ENCODE measurements at places on chromosomes 4 and X.

DNA sequence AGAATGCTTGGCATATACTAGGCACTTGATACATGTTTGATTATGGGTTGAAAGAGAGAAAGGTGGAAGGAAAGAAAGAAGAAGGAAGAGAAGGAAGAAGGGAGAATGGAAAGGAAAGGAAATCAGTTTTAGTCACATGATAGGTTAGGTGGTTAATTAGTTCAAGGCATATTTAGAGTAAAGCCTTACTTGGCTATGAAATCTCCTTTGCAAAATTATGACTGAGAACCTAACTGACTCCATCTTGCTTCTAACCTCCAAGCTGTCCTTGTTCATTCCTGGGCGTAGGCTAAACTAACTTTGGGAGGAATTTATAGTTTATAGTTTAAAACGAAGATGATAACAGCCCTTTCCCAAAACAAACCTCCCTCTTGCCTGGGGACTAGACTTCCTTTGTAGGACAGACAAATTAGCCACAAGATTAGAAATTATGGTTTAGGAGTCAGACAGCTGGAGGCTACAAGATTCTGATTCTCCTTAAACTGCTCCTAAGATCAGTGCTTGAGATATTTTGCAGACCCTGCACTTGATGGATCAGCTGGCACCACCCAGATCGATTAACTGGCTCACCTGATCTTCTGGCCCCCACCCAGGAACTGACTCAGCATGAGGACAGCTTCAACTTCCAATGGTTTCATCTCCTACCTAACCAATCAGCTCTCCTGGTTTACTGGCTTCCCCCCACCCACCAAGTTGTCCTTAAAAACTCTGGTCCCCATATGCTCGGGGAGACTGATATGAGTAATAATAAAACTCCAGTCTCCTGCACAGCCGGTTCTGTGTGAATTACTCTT is 55.0 kb downstream of the TXK start:
- DNase-seq = no peak

GRCh38 chr4:26145212-26145611 is 175.6 kb upstream of the RBPJ start:
- DNase-seq = no peak

DNA sequence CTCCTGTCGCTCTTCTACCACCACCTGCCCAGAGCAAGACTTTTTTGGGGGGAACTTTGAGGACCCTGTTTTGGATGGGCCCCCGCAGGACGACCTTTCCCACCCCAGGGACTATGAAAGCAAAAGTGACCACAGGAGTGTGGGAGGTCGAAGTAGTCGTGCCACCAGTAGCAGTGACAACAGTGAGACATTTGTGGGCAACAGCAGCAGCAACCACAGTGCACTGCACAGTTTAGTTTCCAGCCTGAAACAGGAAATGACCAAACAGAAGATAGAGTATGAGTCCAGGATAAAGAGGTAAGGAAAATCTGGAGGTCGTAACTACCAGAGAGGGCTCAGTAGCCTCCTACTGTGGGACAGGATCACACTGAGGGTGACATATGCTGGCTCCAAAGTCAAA is 364.5 kb downstream of the MAPK10 start:
- DNase-seq = no peak

DNA sequence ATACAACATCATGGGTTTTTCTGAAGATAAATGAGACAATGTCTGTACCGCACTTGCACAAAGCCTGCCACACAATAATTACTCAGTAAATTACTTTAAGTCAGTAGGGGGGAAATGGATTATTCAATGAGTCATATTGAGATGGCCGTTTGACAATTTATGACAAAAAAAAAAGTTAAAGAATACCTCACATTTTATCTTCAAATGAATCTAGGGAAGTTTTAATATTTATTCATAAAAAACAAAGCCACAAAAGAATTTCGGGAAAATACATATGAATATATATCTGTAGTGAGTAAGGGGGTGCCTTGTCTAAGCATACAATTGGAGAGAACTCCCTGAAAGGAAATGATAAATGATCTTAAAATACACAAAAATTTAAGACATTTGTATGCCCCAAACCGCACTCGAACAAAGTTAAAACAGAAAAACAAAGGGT is 197.0 kb upstream of the SLC7A11 start:
- DNase-seq = no peak

GRCh38 chr4:110510955-110511544 is 35.1 kb downstream of the ENPEP start:
- no peak for DNase-seq

DNA sequence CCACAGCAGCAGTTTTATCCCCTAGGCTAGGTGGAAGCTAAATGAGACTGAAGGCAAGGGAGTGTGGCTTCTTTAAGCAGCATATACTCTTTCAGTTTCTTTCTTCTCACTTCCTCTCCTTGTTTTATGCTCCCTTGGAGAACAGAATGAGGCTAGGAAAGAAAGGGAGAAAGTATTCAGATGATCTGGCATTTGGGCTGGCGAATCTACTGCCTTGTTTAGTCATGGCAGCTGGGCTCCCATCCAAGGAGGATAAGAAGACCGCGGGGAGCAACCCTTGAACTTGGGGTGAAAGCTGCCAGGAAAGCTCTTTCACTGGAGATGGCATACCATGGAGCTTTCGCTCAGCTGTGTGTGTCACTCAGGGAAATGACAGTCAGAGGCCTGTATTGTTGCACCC is 72.1 kb downstream of the ARHGEF38 start:
- no peak for DNase-seq

GRCh38 chr4:57430726-57431125 is 320.5 kb upstream of the IGFBP7 start:
- no peak for DNase-seq

- no peak for DNase-seq
Measured at GRCh38 chrX:11781133-11781532, 23.1 kb downstream of the MSL3 start.

DNA sequence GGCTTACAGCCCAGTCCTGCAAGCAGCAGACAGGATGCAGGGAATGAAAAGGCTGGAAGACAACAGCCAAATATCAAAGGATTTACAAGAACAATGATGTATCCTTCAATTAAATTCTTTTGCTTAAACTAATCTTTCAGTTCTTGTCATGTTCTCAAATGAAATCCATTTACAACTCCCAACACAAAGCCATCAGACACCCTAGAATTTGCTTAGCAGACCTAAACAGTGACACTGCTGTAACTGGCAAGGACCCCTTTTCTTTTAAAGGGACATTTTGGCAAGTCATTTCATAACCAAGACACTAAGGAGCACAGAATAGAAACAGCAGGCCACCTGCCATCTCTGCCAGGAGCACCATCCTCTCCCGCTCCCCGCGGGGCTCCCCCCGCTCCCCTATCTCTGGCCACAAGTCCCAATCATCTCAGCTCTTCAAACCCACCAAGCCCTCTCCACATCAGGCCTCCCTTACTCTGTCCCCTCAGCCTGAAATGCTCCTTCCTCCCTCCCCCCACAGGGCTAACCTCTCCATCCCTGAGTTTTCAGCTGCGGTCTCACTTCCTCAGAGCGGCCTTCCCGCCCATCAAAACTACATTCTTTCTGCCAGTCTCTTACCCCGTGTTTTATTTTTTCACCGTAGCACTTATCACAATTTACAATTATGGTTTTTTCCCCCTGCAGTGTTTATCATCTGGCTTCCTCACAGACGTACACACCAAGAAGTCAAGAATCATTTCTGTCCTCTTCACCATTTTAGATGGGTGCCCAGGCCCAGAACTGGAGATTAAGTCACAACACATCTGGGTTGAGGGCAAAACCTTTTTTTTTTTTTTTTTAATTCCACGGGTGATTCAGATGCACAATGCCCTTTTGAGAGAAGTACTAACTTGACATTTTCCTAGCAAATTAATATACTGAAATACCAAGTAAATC is 45.8 kb downstream of the TSPAN5 start:
- no peak for DNase-seq

DNA sequence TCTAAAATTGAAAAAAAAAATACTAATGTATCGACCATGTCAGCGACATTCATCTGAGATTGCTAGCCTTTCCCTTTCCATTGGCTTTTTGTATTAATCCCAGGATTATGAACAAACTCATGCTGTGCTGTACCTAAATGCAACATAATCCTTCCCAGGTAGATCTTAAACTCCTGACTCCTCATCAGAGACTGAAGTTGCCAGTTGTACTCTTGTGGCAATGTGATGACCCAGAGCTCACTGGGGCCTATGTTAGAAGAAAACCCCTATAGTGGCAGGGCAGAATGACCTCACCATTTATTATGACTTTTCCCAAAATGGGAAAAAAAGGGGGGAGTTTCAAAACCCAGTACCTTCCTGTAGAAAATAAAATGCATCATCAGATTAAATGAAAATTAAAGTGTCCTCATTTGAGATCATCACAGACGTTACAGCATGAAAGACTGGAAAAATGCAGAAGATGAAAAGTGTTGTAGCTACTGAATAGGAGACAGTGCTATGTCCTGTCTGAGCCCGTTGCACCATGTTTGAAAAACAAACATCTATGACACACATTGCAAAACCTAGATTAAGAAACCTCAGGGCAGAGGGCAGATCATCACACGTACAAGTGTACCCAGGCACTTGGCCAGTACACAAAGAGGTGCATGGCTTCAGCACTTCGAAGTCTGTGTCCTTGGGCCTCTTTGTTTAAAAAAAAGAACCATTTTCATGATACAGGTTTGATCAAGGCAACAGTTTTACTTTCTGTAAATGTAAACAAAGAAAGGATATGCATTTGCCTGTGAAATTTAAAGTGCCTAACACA is 6.8 kb upstream of the ACSL4 start:
- DNase-seq = no peak

- DNase-seq = no peak
Measured at GRCh38 chr4:75800972-75801371, 76.6 kb downstream of the USO1 start.

DNA sequence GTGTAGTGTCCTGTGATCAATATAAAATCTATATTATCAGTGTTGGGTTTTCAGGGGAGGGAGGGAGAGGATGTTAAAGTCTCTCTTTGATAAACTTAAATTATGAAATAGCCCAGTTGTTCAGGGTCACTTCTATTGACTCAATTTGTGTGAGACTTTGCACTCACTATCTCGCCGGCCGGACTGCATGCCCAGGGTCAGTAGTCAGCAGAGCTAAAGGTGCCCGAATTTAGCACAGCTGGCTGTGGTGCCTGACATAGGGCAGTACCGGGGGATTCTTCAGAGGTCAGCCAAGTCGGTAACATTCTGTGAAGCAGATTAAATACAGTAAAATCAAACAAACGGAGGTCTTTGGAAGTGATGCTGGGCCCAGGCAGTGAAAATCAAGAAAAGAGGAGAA is 19.2 kb downstream of the GABRQ start:
- no peak for DNase-seq

DNA sequence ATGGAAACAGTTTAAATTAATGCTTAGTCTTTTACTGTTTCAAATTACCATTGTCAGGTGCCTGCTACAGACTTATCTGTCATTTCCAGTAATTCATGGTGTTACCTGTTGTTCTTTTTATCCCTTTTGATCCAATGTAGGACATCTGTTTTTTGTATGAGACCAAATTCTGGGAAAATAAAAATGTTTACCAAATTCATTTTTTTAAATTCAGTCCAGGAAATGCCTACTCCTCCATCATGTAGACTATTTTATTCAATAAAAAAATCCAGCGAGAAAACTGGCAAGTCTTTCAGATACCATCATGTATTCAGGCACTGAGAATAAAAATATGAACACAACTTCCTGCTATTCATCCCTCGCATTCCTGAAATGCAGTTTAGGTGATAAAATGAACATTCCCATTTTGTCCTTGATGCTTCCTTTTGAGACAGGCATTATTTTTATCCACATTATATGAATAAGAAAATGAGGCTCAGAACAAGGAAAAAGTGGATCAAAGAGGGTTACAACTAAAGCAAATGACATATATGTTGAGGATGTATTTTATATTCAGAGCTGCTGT is 584.2 kb downstream of the SPRY1 start:
- DNase-seq = no peak

DNA sequence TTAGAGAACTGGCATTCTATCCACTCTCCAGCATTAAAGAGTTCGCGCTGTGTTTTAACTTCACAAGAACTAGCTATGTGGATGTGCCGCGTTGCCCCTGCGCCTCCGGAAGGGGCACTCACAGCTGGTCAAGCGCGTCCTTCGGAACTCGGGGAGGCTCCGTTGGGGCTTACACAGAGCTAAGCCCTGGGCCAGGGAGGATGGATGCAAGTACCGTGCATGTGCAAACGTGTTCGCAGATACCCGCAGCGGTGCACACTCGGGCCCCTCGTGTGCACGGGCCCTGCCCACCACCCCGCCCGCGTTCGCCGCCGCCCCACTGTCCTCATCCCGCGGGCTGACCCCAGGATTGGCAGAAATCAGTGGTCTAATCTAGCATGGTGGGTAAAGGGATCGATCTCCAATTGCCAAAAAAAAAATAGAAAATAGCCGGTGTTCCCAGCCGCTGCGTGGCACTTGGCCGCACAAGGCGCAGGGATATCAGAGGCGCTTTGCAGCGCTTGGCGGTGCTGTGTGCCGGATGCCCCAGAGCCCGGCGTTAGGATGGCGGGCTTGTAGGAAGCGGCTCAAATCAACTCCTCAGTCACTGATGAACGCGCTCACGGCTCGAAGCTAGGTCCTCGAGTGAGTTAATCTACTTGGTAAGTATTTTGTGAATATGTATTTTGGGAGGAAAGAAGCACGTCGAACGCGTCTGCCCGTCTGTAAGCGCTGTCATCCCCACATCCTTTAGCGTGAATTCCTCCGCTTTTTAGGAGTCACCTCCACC is 989 bp upstream of the PCDH10 start:
- no peak for DNase-seq

- DNase-seq = no peak
Measured at GRCh38 chr4:76950956-76951671, 1.6 kb downstream of the SEPTIN11 start.

GRCh38 chr4:101682946-101683345 is 107.6 kb upstream of the BANK1 start:
- DNase-seq = no peak

GRCh38 chr4:110615353-110616237 is 7.3 kb downstream of the PITX2 start:
- no peak for DNase-seq

- DNase-seq = no peak
Measured at GRCh38 chrX:40380655-40381488, 199.9 kb upstream of the ATP6AP2 start.

GRCh38 chr4:25161593-25161950 is 1.3 kb upstream of the SEPSECS start:
- no peak for DNase-seq

DNA sequence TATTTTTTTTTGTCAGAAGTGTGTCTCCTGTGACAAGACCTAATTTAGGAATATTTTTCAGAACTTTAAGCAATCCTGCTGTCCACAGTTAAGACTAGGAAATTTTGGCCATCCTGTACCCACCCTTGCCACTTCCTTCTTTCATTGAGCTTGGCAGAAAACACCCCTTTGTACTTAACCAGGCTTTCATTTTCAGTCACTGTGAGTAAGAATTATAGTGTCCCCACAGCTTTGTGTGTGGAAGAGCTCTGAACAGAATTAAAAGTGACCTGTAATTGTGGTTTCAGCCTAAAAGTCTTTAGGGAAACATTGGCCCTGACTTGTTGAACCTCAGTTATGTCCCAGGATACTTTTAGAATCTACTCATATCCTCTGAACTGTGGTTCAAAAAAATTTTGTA is 153.7 kb upstream of the BMP3 start:
- DNase-seq = no peak

Data from effector CD8-positive, alpha-beta T cell (primary cell).